ENCODE measurements at places on chromosomes 11 and 22.

DNA sequence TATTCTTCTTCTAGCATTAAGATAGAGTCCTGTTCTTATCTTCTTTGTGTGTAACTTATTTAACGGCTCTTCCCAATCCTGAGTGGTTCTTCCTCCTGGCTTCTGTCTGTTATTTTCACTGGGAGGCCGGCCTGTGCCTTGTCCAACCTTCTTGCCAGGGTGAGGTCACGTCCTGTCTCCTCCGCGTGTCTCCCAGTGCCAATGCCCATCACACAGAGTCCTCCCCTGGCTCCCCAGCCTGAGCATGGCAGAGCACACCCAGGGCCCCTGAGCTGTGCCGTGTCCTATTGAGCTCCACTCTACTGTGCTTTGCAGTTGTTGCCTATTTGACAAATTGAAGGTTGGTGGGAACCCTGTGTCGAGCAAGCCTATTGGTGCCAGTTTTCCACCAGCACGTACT is 487.3 kb downstream of the BRD1 start:
- no peak for DNase-seq

DNA sequence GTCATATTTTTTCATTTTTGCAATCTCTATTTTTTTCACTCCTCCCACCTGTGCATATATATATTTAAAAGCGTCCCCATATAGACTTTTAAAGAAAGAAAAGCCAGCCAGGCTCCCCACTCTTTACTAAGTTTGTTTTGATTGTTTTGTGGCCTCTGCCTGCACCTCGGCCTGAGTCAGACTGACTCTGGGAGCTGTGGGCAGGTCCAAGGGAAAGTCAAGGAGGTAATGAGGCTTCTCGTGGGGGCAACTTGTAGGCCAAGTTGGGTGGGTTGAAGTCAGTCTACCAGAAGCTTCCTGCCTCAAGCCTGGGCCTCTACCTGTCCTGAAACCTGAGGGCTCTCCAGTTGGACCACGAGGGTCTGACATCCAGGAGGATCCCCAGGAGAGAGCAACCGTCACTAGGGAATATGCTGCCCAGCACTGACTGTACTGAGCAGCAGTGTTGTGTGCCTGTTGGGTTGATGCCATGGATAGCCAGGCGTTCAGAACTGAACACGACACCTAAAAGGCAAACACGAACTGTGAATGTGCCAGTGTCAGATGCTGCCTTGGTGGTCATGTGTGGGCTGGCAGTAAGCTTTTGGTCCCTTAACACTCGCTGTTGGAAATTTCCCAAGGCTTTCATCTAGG is 58.8 kb downstream of the BMAL1 start:
- DNase-seq = peak; percentile 59

DNA sequence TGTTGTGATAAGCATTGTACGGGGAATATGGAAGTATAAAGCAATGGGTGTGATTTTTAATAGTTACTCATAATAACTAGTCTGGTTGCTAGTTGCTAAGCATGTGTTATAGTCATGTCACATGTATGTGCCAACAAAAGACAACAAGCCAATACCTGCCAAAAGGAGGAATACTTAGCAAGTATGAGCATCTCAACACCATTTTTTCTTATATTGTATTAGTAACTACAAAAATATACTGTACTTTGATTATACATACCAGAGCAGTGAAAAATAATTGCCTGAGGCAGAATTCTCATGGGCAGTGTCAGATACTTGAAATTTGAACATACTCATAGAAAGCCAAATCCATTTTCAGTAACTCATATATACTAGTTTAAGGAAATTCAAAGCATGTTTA is 62.4 kb upstream of the ALKBH3 start:
- DNase-seq = no peak

- no peak for DNase-seq
Observed at GRCh38 chr22:47691152-47691895, 928.9 kb downstream of the TBC1D22A start.

- no peak for DNase-seq
Observed at GRCh38 chr22:45903355-45904135, 73.4 kb downstream of the WNT7B start.

DNA sequence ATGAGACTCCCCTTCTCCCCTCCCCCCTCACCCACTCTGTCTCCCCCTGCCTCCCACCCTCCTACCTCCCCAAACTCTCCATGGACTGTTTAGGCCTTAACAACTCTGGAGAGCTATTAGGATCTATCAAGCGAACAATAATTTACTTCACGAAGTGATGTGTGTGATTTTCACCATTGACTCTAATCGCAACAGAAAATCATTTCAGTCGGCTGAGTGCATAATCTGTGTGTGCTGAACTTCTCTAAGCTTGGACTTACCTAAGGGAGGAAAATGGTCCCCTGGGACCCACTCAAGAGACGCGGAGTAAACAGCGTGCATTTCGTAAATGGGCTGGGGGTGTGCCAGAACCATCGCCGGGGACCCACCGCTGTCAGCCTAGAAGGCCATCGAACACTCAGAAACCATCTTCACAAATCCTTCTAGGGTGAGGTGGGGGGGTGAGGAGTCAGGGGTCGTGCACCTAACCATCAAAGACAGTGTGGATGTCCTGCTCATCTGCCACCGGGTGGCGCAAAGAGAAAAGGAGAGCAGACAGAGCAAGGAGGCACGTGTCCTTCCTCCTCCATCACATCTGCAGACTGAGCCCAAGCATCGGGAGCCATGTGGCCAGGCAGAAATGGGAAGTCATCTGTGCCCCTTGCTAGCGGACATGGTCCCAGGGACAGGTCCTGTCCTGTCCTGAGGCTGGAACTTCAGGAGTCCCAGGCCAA is 62.1 kb upstream of the NUP50 start:
- peak; percentile 15 for DNase-seq

DNA sequence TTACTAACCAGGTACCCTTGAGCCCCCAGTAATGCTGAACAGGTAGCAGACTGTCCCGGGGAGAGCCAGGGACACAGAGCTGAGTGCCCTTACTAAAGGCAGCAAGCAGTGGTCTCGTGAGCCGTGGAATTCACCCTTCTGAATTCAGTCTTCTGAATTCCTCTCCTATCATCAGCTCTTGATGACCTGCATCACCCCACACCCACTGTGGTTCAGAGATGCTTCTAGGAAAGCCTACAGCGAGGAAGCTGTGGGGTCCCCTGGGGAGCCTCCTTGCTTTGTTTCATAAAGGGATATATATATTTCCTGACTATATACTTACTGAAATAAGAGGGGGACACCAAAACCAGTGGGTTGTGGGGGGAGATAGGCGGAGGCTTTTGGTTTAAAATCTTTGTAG is 2.6 kb downstream of the SPATA19 start:
- no peak for DNase-seq

- DNase-seq = no peak
Observed at GRCh38 chr11:45141171-45141570, 5.3 kb upstream of the PRDM11 start.

DNA sequence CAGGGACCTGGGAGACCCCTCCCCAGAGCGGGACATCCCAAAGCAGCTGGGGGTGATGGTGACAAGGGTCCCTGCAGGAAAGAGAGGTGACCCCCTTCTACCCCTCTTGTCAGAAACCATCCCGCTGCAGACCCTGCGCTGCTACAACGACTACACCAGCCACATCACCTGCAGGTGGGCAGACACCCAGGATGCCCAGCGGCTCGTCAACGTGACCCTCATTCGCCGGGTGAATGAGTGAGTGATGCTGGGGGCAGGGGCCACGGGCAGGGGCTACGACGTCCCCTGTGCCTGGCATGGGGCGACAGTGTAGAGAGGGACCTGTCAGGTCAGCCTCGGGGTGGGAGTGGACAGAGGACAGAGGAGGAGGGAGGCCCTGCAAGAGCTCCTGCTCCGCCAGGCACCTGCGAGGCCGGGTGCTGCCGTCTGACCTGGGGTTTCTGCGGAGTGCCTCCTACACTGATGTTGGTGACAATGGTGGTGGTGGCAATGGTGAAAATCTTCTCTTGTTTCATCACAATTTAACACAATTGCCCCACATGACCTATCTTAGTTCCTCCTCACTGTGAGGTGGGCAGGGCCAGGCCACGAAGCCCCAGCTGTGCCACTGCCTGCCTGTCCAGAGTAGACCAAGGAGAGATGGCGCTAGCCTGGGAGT is 9.8 kb downstream of the CSF2RB start:
- DNase-seq = no peak

- DNase-seq = peak; percentile 35
Observed at GRCh38 chr22:20080776-20081654, 974 bp downstream of the DGCR8 start.

DNA sequence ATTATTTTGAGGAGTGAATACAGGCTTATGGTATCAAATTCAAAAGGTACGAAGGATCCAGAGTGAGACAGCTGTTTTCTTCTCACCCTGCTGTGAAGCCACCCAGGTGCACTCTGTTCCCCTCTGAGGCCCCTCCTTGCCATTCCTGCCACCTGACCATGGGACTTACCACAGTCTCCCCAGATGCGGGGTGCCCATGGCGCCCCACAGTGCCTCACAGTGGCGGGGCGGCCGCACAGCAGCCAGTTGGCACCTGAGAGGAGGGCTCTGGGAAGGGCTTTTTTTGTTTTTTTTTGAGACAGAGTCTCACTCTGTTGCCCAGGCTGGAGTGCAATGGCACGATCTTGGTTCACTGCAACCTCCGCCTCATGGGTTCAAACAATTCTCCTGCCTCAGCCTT is 151.7 kb downstream of the CEP164 start:
- no peak for DNase-seq

- DNase-seq = no peak
Observed at GRCh38 chr11:11148596-11148995, 204.5 kb downstream of the CSNK2A3 start.

GRCh38 chr11:77175021-77175842 is 47.2 kb downstream of the MYO7A start:
- no peak for DNase-seq

GRCh38 chr11:110710628-110711381 is 1.4 kb downstream of the ARHGAP20 start:
- DNase-seq = peak; percentile 52

GRCh38 chr11:15942936-15943335 is 413.4 kb downstream of the SOX6 start:
- no peak for DNase-seq

DNA sequence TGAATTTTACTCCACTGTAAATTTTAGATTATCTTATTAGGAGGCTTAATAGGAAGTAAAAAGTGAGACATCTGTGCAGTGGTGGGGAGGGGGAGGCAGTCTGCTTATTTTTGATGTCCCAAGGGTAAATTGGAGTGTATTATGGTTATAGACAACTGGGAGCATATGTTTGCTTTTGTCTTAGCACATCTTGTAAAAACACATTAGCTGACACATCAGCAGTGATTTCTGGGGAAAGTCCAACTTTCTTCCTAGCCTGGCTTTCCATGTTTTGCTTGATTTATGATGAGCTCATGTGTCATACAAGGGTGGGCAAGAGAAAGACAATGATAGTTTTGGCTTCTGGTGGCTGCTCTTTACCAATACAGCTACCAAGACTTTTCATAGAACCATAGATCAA is 4.0 kb downstream of the ANO3 start:
- DNase-seq = no peak

DNA sequence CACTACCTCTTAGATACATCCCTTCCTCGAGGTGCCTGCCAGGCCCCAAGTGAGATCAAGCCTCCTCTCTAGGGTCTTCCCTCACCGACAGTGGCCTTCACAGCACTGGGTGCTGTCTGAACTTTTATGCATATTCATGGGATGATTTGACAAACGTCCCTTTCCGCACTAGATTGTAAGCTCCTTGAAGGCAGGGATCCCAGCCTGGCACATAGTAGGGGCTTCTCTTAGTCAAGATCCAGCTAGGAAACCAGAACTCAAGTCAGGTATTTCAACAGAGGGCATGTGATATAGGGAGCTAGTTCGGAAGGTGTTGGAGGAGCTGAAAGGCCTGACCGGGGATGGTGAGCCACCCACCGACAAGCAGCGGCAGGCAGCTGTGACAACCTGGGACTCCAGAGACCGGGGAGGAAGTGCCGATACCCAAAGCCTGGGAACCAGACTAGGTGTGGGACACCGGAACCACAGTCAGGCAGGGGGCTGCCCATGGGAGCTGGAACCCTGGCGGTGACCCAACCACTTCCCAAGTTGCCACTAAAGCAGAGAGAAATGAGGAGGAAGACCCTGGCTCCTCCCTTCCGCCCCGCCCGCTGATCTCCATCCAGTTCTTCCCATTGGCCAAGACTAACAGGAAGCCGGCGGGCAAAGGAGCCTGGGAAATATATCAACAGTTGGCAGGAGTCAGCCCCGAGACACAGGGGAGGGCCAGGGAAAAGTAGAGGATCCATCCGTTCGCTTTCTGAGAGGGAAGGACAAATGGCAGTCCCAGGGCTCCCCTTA is 39.8 kb upstream of the CD82 start:
- no peak for DNase-seq

GRCh38 chr11:116727990-116728389 is 44.8 kb downstream of the BUD13 start:
- no peak for DNase-seq

DNA sequence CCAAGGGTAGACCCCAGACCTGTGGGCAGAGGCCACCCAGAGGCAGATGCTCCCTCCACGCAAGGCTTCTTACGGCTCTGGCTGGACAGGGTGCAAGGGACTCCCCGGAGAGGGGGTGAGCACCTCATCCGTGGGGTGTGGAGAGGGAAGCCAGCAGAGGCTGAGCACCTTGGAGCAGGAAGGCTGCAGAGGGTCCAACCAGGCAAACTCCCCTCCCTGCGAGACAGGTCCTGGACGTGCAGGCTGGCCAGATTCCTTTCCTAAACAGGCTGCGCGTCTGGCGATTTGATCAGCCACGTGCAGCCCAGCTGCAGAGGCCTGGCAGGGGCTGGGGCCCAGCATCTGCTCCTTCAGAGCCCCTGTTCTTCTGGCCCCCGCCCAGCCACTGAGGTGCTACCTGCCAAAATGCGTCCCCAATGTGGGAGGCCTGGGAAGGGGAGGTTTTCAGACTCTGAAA is 49.3 kb downstream of the WNT11 start:
- DNase-seq = no peak

- no peak for DNase-seq
Observed at GRCh38 chr22:44225812-44226211, 45.1 kb downstream of the PARVG start.

- no peak for DNase-seq
Observed at GRCh38 chr11:89490602-89490980, 584 bp downstream of the NOX4 start.

All from NCI-H1092 treated with DMSO at 0.1 percent for 48 hours (cell line).